ENCODE measurements at places on chromosomes 3 and 15.

GRCh38 chr3:105944721-105945120, 75.9 kb upstream of the CBLB start:
- no peak for DNase-seq

- no peak for DNase-seq
These were observed 92.9 kb downstream of the WDR76 start for GRCh38 chr15:43919540-43920253.

- no peak for DNase-seq
These were observed 38.6 kb downstream of the TKT start for GRCh38 chr3:53217175-53217574.

GRCh38 chr3:13822042-13822441, 57.8 kb downstream of the WNT7A start:
- DNase-seq: no peak

GRCh38 chr3:142270407-142270806, 45.0 kb upstream of the GK5 start:
- DNase-seq: no peak

- DNase-seq: no peak
These were observed 4.6 kb downstream of the TMEM202 start for GRCh38 chr15:72402726-72403125.

DNA sequence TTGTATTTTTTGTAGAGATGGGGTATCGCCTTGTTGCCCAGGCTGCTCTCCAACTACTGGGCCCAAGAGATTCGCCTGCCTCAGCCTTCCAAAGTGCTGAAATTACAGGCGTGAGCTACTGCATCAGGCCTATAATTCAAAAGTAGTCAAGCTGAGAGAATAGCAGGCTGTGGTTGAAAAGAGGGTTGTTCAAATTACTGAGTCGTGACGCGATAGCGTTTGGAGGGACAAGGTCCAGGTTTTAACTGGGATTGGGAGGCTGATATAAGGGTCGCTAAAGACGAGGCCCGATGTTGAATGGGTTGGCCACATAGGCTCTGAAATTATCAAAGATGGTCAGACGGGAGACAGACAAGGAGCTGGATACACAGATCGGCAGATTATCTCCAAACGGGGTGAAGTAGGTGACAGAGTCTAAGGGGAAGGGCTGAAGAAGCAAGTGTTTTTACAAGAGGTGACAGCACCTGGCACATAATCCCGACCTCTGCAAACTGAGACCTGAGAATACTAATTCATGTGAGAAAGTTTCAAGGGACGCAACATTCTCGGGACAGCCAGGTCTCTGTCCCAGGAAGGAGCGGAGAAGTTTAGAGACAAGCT, 759 bp upstream of the ARID3B start:
- DNase-seq: no peak

DNA sequence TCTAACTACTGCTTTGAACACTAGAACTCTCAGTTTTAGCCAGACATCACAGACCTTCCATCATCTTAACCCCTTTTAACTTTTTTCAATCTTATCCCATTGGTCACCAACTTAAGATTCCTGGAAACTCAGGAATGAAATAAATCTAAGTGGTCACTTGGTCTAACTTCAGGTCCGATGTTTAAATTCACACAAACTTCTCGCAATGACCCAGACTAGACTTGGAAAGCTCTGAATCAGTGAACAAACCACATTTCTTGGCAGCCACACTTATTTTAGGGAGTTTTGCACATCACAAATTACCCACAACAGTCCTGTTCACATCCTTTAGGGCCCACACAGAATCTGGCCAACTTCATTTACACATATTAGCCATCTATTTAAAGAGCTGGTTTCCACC, 118.9 kb downstream of the MAGI1 start:
- DNase-seq: no peak

- peak; percentile 79 for DNase-seq
These were observed 59.1 kb downstream of the TRIM42 start for GRCh38 chr3:140736863-140737460.

- peak; percentile 47 for DNase-seq
These were observed 372.1 kb upstream of the ARHGEF26 start for GRCh38 chr3:153749070-153749610.

DNA sequence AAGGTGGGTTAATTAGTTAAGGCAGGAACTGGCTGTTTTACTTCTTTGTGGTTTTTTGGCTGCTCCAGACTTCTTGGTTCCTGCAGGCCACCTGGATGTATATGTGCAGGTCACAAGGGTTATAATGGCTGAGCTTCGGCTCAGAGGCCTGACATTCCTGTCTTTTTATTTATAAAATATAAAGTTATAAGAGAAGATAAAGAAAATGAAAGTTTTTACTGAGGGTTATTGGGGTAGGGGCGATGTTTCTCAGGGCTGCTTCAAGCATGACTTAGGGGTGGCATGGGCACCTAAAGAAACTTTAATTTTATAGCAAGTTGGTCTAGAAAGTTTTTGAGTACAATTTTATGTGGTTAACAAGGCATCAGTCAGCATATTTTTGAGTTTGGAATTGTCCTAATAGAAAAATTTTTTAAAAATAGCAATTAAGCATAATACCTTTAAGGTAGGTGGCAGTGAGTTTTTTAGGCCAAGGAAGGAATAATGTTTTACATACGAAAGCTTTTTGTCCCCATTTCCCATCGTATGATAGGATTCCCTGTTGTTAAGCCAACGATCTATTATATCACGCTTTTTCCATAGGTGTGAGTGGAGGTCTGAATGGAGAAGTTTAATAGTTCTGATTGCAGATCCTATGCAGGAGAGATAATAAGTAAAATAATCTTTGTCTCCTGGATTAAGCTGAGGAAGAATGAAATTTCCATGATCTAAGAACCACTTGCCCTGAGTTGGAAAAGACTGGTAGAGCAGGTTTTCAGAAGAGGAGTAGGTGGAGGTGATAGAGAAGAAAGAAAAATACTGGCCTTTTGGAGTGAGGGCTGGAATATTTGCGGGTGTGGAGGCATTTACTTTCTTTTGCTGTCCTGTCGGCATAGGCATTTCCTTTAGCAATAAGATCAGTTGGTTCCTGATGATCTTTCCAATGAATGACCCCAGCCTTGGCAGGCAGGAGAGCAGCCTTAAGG, 10.1 kb downstream of the STRIT1 start:
- no peak for DNase-seq

DNA sequence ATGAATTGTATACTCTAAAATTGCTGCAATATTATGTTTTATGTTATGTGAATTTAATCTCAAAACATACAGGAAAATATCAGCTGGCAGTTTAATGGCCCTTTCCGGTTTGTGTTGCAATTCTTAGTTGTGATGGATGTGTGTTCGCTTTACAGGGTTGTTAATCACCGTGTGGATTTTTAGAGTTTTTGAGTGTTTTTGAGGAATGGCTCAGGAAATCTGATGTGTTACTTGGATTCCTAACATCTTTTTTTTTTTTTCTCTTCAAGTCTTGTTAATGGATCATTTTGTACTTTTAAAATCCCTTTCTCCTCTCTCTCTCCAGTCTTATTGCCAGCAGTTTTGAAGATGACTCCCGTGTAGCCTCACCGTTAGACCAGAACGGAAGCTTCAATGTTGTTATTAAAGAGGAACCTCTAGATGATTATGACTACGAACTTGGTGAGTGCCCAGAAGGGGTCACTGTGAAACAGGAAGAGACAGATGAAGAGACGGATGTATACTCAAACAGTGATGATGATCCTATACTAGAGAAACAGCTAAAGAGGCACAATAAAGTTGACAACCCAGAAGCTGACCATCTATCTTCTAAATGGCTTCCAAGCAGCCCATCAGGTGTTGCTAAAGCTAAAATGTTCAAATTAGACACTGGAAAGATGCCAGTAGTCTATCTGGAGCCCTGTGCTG, 35.7 kb downstream of the MGA start:
- no peak for DNase-seq

DNA sequence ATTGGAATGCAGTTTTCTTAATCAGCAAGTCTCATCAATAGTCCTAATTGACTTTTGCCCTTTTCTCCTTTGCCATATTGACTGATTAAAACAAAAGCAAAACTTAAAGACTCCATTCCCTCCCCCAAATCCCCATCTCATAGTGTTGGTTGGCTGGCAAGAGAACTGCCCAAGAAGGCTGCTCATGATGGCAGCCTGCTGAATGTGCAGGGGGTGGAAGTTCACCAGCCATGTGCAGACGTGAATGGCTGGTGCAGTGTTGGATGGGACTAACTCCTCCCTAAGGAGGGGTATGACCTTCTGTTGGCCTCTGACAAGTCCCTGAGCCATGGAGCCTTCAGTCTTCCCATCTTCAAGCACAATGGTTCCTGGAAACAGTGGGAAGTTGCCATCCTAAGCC, 7.0 kb downstream of the SMAD3 start:
- DNase-seq: no peak

DNA sequence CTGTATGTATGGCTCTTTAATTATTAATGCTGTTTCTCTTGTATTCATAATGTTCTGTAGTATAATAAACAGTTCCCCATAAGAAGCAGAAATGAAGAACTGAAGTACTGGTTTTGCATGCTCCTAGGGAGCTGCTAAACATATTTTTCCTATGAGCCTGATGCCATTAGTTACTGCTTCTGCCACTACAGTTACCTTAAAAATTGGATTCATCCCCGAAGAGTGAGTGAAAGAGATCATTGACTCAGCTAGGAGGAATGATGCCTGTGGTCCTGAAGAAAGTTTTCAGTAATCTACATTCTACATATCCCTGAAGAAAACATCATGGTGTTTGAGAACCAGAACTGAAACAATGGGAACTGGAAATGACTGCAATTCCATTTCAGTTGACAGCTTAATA, 37.1 kb upstream of the ST3GAL6 start:
- DNase-seq: no peak

DNA sequence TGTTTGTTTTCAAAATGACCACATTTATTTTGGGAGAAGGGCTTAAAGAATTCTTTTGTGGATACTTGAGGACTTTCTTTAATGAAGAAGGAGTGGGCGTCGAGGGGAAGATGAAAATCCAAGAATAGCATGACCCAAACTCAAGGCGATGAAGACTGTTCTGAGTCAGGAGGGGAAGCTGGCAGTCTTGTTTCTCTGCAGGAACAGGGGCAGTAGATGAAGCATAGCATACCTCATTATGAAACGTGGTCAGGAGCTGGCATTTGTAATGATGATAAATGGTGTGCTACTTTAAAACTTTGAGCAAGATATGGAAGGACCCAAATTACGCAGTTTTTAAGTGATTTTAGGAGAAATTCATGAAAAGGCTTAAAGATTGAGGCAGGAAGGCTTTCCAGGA, 549.0 kb downstream of the IGSF11 start:
- DNase-seq: no peak

GRCh38 chr3:107561980-107562379, 39.2 kb downstream of the BBX start:
- no peak for DNase-seq

DNA sequence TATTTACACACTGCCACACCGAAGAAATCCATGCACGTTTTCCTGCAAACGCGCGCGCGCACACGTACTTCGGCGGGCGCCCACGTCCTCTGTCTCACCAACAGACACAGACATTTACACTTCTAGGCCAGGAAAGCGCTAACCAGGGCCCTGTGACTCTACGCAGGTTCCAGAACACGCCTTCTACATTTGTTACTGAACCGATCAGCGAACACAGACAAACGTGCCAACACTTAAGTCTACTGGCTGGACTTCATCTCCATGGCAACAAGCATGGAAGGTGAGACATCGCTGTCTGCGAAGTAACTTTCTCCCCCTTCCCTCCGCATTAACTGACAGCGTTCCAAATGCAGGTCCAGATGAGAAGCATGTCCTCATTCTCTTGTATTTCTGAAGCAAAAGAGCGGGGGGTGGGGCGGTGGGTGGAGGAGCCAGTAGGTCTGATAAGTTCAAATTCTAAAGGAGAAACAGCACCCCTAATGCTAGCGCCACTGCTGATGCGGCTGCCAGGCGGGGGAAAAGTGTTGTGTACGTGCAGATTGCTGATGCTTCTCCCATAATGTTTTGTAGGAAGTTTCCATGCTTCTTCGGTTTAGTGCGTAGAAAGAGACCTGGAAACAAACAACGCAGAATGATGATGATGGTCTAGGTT, at the start of gene CTXN2:
CTXN2 (plus strand) TSS at position 92 of the 652 bp plus-strand sequence. CDS start 9,636 bp downstream, outside the sequence.
- DNase-seq: no peak

- no peak for DNase-seq
These were observed 791.9 kb upstream of the ROBO1 start for GRCh38 chr3:80559701-80560100.

DNA sequence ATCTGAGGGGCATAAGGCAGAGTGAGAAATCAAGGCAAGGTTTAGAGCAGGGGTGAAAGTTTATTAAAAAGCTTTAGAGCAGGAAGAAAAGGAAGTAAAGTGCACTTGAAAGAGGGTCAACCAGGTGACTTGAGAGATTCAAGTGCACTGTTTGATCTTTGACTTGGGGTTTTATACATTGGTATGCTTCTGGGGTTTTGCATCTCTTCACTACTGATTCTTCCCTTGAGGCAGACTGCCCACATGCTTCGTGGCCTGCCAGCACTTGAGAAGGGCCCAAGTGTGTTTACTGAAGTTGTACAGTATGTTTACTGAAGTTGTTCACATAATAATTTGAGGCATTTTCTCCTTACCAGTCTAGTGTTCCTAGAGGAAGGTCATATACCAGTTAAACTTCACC, 367.0 kb upstream of the UBE2E2 start:
- no peak for DNase-seq

DNA sequence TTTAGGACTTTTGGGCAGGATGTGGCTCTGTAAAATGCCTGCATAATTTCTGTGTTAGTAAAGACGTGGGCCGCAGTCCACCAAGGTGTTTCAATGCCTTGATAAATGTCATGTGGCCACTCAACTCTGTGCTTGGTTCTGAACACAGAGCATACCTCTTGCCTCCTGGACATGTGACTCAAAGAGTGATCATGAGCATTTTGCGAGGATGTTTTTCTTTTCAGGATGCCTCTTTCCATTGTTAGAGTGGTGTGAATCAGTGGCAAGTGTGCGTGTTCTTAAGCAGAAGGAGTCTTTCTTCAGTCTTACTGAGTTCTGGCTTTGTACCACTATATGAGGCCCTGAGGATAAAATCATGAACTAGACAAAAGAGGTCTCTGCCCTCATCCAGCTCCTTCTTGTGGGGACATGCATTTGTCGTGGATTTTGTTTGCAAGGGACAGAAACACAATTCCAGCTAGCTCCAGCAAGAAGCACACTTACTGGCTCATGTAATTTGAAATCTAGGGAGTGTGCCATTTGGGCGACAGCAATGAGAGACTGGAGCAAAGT, 363.4 kb downstream of the LRTM1 start:
- DNase-seq: no peak

DNA sequence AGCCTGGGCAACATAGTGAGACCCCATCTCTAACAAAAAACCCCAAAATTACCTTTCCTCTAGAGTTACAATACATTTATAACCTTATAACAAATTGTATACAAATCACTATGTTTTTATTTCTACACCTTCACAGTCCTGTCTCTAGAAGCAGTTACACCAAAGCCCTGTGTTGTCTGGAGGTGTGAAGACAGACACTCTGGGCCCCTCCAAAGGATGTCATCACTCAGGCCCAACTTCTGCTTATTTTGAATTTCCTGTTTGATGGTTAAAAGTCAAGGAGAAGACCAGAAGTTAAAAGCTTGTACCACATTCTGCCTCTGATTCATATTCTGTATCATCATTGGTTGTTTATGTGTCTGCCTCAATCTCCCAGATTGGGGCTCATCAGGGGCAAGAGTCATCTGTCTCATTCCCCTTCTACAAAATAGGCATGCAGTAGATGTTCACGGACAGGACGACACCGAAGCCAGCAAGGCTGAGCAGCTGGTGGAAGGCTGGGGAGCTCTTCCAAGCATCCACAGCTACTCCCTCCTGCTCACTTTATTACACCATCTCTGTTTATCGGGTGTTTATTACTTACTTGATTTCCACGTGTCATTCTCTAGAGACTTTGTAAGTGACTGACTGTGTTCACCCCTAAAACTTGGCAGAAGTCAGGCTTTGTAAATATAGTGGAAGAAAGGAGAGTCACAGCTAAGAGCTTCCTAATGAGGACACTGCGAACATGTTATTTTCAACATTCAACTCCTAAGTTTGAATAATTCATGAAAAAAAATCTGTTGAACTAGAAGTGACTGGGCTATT, 136.8 kb upstream of the ANKRD28 start:
- no peak for DNase-seq
